ENCODE measurements at places on chromosomes 4 and X.

- DNase-seq = no peak
Measured at GRCh38 chr4:17241835-17242234, 270.1 kb downstream of the QDPR start.

GRCh38 chrX:10395179-10395578 lies 225.2 kb downstream of the MID1 start:
- no peak for DNase-seq

DNA sequence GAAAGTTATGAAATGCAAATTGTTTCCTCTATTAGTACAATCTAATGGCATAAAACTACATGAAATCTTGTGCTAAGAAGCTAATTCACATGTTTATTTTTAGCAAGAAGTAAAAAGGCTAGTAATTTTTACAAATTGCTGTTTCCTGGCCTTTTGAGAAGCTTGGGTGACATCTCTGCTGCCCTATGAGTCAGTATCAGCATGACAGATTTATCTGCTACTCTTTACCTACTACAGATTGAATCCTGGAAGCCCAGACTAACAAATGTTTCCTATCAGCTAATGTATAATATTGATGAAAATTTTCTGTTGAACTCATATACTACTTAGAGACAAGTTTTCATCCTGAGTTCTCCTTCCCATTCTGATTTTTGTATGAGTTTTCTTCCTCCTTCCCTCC lies 232.4 kb downstream of the DCTD start:
- no peak for DNase-seq

GRCh38 chr4:21001490-21001889 lies 301.2 kb downstream of the PACRGL start:
- no peak for DNase-seq

GRCh38 chrX:110281377-110281776 lies 36.5 kb downstream of the AMMECR1 start:
- no peak for DNase-seq

GRCh38 chr4:55173580-55173979 lies 48.2 kb upstream of the KDR start:
- peak; percentile 79 for DNase-seq

DNA sequence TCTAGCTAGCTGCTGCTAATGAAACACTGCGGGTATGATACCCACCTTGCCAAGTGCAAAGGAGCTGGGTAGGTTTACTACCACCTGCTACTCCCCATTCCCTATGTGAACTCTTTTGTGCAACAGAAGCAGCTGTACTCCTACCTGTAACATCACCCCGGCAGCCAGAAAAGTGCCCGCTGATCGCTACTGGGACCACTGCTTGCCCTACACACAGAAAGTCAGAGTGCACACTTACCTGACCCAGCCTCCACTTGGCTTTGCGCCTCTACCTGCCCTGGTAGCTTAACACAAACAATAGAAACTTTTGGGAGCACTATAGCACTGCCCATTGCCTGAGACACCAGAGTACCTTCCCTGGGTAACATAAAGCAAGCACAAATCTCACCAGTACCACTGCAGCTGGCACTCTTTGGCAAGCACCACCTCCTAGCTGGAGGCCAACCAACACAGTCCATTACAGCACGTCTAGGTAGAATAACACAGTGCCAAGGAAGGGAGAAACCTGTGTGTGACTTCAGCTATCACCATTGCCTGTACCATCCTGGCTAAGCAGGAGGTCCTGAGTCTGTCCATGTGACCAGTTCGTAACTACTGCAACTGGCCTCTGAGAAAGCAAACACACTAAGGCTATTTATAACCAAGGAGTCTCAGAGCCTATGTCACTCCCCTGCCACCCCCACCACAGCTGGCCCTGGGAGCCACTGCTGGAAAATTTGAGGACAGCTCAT lies 80.1 kb downstream of the CENPC start:
- no peak for DNase-seq

DNA sequence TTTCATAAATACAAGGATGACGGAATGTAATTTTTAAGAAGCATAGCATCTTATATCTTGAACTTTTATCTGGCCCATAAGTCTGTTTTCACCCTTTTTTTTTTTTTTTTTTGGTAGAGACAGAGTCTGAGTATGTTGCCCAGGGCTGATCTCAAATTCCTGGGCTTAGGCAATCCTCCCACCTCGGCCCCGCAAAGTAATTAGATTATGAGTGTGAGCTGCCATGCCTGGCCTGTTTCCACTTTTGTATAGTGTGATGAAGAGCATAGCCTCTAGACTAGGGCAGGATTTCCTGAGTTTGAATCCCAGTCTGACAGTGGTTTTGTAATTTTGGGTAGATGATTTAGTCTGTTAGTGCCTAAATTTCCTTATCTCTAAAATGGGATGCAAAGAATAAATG lies 11.0 kb downstream of the STIM2 start:
- DNase-seq = peak; percentile 76

DNA sequence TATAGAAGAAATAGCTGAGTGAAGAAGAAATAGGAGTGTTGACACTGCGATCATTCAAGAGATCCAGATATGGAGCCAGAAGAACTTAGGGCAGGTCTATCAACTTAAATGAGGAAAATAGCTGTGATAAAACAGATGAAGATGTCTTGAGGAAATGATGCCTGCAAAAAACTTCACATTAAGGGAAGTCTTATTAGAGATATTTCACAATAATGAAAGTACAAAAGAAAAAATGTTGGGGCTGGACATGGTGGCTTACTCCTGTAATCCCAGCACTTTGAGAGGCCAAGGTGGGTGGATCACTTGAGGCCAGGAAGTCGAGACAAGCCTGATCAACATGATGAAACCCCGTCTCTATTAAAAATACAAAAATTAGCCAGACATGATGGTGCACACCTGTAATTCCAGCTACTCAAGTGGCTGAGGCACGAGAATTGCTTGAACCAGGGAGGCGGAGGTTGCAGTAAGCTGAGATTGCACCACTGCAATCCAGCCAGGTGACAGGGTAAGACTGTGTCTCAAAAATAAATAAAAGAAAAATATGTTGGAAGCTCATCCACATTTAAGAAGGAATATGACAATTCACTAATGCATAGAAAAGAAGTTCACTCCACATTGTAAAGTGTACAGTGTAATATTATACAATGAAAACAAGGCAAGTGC lies 56.3 kb downstream of the PKD2 start:
- no peak for DNase-seq

DNA sequence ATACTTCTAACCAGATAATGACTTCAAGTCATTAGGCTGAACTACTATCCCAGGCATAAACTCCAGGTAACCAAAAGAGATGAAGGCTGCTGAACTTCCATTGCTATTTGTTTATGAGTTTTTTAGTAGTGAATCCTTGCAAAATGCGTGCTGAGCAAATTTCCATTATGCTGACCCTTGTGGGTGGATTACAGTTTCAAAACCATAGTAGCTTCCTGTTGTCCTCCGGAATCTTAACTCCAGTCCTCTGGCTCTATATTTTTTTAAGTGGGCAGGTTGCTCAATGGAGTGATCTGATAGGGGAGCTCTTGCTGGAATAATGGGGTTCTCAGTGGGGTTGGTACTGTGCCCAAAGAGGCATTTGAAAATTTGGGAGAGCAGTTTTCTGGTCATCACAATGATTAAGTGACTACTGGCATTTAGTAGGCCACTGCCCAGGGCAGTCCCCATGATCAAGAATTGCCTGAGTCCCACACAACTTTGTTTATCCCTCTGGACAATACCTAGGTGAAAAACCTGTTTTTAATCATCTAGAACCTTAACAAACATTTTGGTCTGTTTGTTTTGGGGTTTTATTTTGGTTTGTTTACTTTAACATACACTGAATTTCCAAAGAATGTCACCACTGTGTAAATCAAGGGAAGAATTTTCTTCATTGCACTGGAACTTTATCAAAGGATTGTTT lies 302.3 kb upstream of the GATB start:
- DNase-seq = no peak

GRCh38 chr4:51909236-51909703 lies 66.3 kb downstream of the DCUN1D4 start:
- no peak for DNase-seq

DNA sequence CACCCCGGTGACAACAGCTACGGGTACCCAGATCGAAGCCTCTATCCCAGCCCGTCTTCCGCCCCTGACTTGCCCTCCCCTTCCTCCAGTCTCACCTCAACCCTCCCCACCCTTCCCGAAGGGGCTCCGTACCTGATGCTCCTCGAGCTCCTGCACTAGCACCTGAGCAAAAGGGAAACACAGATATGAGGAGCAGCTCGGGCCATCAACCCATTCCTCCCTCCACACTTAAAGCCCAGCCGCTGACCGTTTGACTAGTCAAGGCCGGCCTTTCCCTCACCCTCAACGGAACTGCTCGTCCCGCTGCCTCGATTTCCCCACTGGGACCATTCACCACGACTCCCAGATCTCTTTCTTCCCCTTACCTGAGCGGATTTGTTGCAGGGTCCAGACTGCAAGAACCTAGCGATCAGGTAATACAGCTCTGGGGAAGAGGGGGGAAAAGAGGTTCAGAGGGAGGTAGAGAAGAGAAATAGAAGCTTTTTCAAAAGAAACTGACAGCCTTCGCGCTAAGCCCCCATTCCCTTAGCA lies 731 bp downstream of the BRWD3 start:
- no peak for DNase-seq

- DNase-seq = no peak
Measured at GRCh38 chrX:40147971-40148370, 50.2 kb upstream of the BCOR start.

- peak; percentile 50 for DNase-seq
Measured at GRCh38 chr4:102420563-102421398, 75.5 kb upstream of the SLC39A8 start.

- DNase-seq = no peak
Measured at GRCh38 chr4:5465956-5466355, 242.4 kb downstream of the EVC2 start.

Data from fibroblast of the aortic adventitia (primary cell).